Anterior cingulate cortex (tissue), 58 donors: ENCODE measurements at places on chromosomes 16 and 17.

DNA sequence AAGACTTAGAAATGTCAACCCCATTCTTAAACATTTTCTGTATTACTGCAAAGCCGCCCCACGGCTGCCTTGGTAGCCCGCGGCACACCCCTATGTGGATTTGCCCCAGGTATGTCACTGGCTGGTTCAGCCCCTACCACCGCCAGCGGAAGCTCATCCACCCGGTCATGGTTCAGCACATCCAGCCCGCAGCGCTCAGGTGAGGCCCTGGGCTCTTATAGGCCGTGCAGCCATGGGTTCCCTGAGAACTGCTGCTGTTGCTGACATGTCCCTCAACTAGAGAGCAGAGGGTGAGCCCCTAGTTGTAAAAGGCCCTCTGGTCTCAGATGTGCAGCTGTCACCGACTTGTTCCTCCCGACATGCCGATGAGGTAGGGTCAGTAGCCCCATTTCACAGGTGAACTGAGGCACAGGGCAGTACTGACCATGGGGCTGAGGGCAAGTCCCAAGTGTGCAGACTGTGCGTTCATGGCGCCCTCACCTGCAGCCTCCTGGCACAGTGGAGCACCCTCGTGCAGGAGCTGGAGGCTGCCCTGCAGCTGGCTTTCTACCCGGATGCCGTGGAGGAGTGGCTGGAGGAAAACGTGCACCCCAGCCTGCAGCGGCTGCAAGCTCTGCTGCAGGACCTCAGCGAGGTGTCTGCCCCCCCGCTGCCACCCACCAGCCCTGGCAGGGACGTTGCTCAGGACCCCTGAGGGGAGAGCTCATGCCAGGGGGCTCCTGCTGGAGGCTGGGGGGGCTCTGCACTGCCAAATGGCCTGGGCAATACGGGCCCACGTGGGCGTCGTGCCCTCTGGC lies 8.7 kb downstream of the CYBC1 start:
- no peak for DNase-seq

DNA sequence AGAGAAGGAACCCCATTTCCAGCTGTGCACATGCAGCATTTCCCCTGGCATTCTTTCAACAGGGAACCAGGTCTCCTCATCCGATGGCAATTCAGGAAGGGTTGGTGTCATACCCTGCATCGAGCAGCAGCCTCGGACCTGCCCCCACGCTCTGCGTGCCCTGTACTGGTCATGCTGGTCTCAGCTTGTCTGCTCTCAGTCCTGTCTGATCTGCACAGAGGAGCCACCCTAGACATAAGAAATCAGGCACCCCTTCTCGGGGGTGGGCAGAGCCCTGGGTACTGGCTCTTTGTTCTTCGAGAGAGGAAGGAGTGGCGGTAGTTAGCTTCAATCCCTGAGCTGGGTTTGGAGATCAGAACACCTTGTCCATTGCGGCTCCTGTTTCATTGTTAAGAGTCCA lies 162.0 kb upstream of the RPH3AL start:
- DNase-seq = no peak

GRCh38 chr17:74677558-74678466 lies 34.9 kb downstream of the CD300LF start:
- DNase-seq = no peak

DNA sequence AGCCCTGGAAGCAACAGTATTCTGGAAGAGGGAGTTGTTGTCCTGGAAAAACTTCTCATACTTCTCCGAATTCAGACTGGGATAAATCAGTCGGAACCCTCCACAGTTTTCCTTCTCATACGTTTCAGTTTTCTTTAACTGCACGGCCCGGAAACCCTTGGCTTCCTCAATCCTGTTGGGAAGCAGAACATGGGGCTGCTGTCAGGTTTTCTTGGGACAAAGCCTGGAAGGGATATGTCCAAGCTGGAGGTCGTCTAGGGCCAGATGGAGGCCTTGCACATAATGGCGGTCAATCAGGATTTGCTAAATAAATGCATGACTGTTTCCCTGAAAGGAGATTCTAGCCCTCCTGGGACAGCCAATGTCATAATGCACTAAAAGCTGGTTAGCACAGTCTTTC lies 29.2 kb downstream of the TTLL6 start:
- no peak for DNase-seq

DNA sequence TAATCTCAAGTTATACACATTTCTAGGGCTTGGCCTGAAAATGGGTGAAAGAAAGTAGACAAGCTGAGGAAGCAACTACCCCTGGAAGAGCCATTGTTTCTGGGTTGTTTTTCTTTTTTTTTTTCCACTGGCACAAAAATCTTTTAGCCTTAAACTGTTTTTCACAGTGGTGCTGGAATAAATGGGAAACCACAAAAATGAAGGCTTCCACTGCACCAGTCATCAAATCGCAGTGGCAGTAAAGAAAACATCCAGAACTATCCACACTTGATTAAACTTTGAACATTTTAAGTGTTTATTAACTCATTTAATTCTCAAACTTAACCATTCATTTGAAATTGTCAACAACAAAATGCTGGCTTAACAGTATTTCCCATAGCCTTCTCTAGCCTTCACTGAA lies 14.3 kb downstream of the CMTM4 start:
- DNase-seq = no peak

DNA sequence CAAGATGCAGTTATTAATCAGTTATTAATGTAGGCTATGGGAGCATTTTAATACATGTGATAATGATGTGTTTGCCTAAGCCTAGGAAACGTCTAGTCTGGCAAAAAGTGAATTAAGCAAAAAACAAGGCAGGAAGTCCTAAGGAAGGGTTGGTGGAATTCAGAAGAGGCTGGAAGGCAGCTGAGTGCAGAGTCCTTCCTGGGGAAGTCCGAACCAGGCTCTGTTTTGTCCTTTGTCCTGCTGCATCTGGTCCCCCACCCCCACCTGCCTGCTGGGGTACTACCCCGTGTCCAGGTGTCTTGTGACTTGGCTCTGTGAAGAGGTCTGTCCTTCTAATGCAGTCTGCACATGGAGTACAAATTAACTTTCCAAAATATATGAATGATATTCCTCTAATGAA lies 1.5 kb upstream of the MYH10 start:
- DNase-seq = no peak

DNA sequence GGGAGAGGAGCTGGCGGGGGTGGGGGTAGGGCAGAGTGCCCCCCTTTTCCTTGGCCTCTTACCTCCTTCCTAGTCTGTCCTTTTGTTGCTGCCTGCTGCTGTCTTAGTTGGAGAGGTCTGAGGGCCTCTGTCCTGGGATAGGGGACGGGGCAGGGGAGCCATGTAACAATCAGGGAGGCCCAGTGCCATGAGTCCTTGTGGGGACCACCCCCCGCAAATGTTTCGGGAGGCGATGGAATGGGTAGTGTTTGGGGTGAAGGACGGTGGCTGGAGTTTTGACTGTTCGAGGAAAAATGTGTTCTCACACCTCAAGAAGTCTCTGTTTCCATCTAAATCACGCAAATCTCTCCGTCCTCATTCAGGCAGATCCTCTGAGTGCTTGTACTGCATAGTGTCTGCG lies 99.0 kb downstream of the OR1D5 start:
- DNase-seq = no peak

GRCh38 chr16:48487287-48487686 lies 102.1 kb upstream of the SIAH1 start:
- DNase-seq = no peak

DNA sequence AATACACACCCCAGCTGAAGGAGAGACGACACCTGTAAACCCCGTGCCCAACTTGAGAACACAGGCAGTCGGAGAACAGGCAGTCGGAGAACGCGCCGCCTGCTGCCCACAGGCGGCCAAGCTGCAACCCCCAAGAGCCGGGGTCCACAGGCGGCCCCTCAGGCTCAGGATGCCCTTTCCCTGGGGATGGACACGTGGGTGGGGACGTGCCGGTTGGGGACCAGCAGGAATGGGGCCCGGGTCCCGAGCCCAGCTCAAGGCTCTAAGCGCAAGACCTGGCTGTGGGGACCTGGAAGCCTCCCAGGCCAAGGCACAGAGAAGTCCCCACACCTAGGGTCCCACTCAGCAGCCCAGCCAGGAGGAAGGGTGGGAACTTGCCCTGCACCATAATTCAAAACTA lies 79.5 kb upstream of the GNG13 start:
- DNase-seq = no peak

GRCh38 chr17:77616254-77616731 lies 342.2 kb upstream of the TNRC6C start:
- DNase-seq = no peak

DNA sequence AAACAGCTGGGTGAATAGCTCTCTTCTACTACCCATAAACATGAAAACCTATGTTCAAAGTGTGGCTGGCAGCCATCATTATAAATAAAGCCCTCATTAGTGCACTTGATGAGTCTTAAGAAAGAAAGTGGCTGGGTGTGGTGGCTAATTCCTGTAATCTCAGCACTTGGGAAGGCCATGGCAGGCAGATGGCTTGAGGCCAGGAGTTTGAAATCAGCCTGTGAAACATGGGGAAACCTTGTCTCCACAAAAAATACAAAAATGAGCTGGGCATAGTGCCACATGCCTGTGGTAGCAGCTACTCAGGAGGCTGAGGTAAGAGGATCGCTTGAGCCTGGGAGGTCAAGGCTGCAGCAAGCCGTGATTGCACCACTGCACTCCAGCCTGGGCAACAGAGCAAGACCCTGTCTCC lies 28.3 kb upstream of the APPBP2 start:
- DNase-seq = no peak
